CD4-positive, alpha-beta T cell treated with Interleukin-6 for 4 hours (primary cell): ENCODE measurements at places on chromosomes 11 and 22.
A peak's percentile ranks its signal among the peaks of the same experiment; 100 is the strongest.

DNA sequence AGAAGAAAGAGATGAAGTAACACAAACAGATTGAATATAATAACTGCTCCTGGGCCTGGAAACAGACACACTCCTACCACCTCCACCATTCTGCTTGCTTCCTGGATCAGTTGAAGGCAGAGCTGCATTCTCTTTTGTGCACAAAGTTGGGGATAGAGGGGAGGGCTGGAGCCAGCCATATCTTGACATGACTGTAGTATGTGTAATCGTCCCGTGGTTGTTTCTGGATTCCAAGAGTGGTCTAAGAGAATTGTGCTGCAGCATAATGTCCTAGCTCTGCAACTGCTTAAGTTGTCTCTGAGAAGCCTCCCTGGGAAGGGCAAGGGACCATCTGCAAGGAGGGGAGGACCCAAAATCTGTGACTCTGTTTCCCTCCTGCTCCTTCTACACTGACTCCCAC lies 3.2 kb downstream of the CRY2 start:
- DNase-seq: no peak

DNA sequence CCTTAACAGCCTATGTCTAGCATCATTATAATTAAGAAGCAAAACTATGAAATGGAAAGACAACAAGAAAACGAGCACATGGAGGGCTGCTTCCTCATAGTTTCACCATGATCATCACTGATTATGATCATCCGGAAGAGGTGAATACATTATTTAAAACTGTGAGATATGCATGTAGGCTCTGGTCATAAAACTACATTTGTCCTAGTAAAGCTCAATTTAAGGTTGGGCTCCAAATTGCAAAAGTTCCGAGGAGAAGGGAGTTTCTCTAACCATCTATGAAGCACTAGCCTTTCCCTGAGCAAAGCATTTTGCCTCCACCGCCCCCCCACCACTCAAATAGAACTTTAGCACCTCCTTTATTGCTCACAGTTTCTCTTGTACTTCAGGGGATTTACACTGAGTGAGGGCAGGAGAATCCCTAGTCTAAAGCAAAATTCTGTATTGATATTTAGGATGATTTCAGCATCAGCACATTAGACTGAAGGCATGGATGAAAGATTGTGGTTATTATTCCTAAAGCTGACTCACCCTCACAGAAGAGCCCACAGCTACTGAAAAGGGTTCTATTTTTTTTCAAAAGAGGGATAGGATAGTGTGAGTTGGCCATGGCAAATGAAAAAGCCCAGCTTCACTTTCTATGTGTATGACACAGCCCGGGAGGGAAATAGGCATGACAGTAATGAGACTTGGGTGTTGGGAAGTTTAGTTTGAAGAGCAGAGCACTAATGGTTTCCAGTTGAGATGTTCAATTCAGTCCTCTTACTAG lies 203.4 kb downstream of the CADM1 start:
- DNase-seq: no peak

DNA sequence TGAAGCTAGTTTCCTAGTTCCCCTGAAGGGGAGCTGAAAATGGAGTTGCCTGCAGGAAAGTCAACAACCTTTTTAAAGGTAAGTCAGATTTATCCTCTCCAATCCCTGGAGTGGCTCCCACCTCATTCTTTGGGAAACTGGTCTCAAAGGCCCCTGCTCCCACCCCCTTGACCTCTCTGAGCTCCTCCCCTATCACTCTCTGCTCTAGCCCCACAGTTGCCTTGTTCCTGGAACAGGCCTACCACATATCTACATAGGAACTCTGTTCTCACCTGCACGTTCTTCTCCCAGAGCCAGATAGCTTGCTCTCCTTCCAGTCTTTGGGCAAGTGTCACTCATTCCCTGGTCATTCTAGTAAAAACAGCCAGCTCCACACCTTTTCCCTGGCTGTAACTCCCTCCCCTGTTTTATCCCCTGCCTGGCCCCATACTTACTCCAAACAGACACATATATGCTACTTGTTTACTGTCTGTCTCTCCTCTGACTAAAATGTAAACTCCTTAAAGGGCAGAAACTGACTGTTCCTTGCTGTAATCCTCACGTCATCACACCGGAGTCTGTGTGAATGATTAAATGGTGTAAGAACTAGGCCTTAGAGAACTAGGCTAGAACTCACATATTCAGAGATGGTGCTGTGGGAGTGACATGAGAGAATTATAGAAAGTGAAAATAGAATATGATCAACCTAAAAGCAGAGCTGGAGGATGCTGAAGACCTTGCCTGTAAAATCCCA lies 53.3 kb downstream of the TCF20 start:
- no peak for DNase-seq

- no peak for DNase-seq
These were observed 53.8 kb upstream of the THY1 start for GRCh38 chr11:119476666-119477331.

DNA sequence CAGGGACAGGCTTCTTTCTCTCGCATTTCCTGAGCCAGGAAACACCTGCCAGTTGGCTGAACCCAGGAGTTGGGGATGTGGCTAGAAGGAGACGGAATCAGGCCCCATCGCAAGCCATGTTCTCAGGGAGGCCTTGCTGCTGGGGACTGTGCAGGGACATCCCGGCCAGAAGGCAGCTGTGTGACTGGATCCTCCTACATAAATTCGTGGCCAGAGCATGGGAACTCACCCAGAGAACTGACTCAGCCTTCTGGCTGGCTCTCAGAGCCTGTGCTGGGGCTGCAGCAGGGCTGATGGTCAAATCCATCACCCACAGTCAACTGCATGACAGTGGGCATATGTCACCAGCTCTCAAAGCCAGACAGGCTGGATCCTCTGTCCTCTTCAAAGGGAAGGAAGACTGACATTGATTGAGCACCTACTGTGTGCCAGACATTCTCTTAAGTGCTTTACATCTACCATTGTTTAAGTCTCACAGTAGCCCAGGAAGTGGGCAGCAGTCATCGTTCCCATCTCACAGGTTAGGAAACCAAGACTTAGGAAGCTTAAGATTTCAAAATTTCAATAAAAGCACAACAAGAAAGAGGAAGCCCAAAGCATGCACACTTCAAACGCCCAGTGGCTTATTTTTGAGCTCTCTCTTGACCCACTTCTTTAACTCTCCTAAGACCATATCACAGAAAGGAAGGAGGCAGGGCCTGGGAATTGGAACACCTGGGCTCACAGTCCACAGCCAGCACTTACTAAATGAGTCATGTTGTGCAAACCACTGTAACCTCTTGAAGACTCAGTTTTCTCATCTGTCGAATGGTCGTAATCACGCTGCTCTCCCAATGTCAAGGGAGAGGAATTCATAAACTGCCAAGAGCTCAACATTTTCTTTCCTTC lies 30.9 kb upstream of the CACNG2 start:
- DNase-seq: no peak

- DNase-seq: peak; percentile 44
These were observed 512 bp downstream of the SH3BP1 start for GRCh38 chr22:37639771-37640590.

DNA sequence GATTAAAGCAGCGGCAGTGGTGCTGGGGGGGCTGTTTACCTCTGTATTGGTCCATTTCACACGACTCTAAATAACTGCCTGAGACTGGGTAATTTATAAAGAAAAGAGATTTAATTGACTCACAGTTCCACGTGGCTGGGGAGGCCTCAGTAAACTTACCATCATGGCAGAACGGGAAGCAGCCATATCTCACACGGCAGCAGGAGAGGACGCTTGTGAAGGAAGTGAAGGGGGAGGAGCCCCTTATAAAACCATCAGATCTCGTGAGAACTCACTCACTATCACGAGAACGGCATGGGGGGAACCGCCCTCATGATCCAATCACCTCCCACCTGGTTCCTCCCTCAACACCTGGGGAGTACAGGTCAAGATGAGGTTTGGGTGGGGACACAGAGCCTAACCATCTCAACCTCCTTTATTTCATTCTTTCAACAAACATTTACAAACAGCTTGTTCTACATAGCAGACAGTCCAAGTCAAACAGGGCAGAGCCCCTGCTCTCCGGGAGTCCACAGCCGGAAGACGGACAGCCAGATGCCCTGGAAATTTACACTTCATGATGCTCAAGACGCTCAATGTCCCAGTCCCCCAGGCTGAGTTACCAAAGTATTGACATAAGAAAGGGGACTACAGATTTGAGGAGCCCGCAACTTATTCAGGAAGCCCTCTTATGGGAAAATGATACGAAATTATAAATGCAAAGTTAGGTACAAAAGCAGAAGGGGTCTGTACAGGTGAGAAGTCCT lies 26.3 kb upstream of the HMGXB4 start:
- DNase-seq: no peak

DNA sequence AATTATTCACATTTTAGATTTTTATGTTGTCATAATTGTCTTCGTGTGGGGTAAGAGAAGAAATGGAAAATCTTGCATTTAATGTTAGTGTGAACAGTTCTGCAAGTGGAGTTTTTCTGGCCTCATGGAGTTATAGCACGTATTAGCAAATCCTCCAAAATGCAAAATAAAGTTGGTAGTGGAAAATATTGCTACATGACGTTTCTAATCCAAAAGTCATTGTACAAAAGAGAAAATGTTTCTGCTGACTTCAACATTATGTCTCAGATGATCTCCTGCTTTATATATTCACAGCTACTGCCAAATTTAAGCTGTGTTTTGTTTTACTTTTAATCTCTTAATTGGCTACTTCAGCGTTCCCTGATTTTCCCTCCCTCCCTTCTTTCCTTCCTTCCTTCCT lies 1804.0 kb upstream of the RAG2 start:
- no peak for DNase-seq

DNA sequence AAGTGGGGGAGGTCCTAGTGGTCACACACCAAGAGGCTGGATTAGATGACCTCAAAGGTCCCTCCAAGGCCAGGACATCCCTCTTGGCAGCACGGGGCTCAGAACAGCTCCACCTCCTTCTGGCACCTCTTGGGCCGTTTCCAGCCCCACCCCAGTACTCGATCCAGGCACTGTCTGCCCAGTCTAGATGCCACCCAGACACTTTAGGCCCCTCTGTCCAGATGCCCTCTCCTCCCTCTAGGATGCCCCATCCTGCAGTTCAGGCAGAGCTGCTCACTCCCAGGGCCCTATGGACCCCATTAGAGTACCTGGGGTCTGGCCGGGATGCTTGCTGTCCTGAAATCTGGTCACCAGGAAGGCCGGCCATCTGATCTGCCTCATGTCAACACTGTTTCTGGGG lies 34.7 kb upstream of the PRR5 start:
- no peak for DNase-seq

DNA sequence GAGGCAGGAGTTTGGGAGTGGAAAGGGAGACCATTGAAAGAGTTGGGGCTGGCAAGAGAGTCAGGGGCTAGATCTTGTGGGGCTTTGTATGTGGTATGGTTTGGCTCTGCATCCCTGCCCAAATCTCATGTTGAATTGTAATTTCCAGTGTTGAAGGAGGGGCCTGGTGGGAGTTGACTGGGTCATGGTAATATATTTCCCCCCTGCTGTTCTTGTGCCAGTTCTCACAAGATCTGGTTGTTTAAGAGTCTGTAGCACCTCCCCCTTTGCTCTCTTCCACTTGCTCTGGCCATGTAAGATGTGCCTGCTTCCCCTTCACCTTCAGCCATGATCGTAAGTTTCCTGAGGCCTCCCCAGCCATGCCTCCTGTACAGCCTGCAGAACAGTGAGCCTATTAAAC lies 10.1 kb upstream of the RAB3IL1 start:
- DNase-seq: no peak

GRCh38 chr22:37060801-37061610 lies 9.5 kb downstream of the KCTD17 start:
- no peak for DNase-seq

DNA sequence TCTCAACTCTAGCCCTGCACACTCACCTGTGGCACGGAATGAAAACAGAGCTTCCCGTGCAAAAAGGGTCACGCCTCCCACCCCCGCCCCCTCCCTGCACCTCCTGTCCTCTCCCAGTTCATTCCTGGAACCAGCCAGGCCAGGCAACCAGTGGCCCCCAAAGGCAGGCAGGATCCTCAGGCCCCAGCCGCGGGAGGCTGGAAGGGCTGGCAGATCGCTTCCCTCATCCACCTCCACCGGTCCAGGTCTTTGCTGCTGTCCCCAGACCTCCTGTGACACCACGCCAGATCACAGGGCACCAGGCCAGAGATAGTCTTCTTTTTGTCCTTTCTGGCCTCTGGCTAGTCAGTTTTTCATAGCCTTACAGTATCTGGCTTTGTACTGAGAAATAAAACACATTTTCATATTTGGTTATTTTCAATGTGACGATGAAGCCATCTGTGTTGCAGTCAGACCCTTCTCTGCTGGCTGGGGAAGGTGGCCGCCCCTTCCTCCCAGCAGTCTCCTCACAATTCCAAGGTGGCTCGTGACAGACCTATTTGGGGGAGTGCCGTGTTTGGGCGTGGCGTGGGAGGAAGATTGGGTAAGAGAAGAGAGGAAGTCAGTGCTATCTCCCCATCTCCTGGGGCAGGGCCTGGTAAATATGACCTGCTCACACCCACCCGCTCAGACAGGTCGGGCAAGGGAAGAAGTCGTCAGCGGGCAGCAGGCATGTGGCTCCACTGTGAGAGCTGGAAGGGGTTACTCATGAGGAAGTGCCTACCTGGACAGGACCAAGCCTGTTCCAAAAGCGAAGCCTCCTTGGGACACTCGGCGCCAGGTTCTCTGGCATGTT lies 9.1 kb downstream of the SSH3 start:
- DNase-seq: peak; percentile 63

DNA sequence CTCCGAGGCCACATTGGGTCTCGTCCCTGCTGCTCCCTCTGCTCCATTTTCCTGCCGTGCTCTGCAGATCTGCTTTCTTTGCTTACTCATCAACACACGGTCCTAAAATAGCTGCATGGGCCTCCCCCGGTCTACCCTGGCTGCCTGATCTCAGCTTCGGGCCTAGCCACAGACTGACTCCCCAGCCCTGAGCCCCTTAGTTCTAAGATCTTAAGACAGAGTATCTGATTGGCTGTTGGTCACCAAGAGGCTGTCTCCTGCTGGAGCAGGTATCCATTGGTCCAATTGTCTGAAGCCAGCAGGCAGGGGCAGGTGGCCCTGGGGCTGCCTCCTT lies 53.7 kb upstream of the NECTIN1 start:
- no peak for DNase-seq

DNA sequence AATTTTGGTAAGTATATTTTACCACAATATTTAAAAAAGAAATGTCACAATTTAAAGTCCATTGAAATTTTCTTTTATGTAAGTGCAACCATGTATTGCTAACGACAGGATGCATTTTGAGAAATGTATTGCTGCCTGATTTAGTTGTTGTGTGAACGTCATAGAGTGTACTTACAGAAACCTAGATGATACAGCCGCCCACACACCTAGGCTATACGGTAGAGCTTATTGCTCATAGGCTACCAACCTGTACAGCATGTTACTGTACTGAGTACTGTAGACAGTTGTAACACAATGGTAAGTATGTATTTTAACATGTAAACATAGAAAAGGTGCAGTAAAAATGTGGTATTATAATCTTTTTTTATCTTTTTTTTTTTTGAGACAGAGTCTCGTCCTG lies 48.1 kb downstream of the CBL start:
- no peak for DNase-seq

GRCh38 chr11:132347156-132348090 lies 977.0 kb downstream of the NTM start:
- DNase-seq: no peak

DNA sequence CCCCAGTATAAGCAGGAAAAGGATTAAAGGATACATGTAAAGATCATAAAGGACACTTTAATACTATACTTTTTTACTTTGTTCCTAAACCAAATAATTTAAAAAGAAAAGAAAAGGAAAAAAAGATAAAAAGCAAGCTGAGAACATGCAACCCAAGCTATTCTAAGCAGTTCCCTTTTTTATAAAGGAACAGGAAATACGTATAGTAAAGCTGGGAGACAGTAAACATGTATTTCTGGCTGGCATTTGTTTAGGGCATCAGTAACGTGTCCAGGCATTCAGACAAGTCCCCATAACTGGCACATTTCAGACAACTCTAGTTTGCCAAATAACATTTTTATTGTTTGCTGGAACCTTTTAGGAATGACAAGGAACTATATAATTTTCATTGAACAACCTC lies 24.9 kb downstream of the BCO2 start:
- no peak for DNase-seq
